ENCODE measurements at places on chromosomes 12 and 14.

GRCh38 chr12:54373649-54374561 lies 9.6 kb upstream of the GPR84 start:
- no peak for DNase-seq

GRCh38 chr12:28088566-28089272 lies 101.5 kb upstream of the CCDC91 start:
- no peak for DNase-seq

- DNase-seq, result no peak
Measured at GRCh38 chr12:63294327-63294632, 143.3 kb upstream of the AVPR1A start.

- no peak for DNase-seq
Measured at GRCh38 chr14:49553106-49553505, 33.1 kb downstream of the RPS29 start.

GRCh38 chr12:65490250-65490649 lies 211.8 kb downstream of the MSRB3 start:
- no peak for DNase-seq

- peak; percentile 5 for DNase-seq
Measured at GRCh38 chr12:34405286-34406227, 383.3 kb downstream of the ALG10 start.

DNA sequence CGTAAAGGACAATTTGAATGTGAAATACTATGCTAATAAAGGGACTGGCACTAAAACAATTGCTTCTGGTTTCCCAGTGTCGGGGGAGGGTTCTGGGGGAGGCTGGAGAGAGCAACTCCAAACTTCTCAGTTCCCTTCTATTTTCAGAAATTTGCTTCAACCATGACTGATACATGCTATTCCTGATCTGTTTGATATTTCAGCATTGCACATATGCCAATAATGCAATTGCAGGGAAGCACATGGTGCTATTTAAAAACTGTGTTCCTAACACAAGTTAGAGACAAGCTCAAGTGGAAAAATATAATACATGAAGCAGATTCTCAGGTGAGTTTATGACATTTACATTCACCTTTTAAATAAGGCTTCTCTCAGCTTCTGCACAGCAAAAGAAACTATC lies 188.9 kb downstream of the RIMBP2 start:
- DNase-seq, result no peak

GRCh38 chr12:22919883-22920282 lies 294.9 kb downstream of the ETNK1 start:
- no peak for DNase-seq

DNA sequence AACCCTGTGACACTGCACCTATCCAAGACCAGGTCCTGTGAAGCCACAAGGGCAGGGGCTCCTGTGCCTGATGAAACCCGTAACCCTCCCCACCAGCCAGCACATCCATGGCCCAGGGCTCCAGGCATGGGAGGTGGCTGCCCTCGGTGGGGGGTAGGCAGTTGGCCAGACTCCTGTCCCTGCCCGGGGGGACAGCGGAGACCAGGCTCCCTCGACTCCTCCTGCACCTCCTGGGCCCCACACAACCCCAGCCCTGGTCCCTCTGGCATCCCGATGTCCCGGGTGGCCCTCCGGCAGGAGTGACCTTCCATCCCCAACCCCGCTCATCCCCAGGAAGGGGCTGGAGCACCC lies 11.4 kb downstream of the AKT1 start:
- DNase-seq, result no peak

- DNase-seq, result no peak
Measured at GRCh38 chr12:71237128-71237527, 79.3 kb upstream of the TSPAN8 start.

- DNase-seq, result no peak
Measured at GRCh38 chr12:82361461-82361915, 3.2 kb downstream of the METTL25 start.

- DNase-seq, result no peak
Measured at GRCh38 chr12:104825408-104825807, 132.7 kb downstream of the SLC41A2 start.

- DNase-seq, result no peak
Measured at GRCh38 chr12:57895389-57896114, 45.8 kb upstream of the ATP23 start.

GRCh38 chr12:107788690-107789458 lies 14.4 kb downstream of the ASCL4 start:
- DNase-seq, result no peak

DNA sequence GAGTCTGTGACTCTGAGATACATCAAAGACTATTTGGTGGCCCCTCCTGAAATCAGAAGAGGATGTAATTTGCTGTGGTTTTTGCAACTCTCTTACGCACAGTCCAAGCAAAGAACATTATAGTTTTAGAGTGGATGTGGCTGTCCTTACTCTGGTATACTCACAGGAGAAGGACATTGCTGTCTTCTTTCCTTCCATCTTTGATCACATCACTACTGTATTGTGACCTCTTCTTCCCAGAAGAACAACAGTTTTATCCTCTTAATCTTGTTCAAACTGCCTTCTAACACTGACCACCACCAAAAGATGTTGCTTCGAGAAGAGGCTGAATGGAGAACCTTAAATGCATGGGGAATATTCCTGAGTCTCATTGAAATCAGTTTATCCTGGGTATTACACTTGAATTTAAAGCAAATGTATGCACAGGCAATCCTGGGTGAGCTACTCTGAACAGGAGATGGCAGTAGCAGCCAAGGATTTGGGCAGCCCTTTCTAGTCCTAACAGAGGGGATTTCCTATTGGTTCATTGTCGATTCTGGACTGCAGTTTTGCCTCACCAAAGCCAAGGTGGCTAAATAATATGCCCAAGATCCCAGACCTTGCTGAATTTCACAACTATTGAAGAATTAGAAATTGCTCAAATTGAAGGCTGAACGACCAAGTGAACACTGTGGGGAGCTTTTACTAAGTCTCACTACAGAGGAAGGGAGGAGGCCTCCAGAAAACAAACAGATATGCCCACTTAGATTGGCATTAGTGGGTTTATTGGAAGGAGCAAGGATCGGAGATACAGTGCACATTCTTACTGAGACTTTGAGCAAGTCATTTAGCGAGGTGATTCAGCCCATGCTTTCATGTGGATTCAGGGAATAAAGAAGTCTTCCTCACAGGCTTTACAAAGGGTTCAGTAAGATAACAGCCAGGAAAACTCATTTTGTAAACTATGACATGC lies 282.8 kb downstream of the PAWR start:
- no peak for DNase-seq

- DNase-seq, result no peak
Measured at GRCh38 chr12:66959276-66959675, 280.4 kb upstream of the GRIP1 start.

Data from posterior cingulate gyrus (tissue), 11 donors.